ENCODE measurements at places on chromosomes 2 and 18.

- DNase-seq: no peak
These were observed 503.4 kb upstream of the VRK2 start for GRCh38 chr2:57543211-57543610.

- DNase-seq: peak; percentile 9
These were observed 237.0 kb upstream of the FOSL2 start for GRCh38 chr2:28155627-28156026.

DNA sequence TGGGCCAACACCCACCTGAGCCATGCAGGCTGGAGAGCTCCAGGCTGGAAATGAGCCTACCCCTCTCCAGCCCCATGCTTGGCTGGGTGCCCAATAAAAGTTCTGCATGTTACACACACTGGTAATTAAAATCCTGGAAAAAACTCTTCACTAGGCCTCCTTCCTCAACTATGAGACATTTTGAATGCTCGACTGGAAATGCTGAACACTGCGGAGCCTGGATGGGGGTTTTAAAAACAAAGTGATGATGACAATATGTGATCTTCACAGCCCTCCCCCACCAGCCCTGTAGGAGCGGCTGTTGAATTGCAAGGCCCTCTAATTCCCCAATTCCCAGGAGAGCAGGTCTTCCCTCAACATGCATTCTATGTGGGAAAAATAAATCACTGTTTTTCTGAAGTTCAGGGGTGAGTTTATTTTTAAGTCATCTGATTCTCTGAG is 179.2 kb downstream of the TTC32 start:
- DNase-seq: no peak

GRCh38 chr2:160246356-160246755 is 46.3 kb upstream of the ITGB6 start:
- DNase-seq: no peak

DNA sequence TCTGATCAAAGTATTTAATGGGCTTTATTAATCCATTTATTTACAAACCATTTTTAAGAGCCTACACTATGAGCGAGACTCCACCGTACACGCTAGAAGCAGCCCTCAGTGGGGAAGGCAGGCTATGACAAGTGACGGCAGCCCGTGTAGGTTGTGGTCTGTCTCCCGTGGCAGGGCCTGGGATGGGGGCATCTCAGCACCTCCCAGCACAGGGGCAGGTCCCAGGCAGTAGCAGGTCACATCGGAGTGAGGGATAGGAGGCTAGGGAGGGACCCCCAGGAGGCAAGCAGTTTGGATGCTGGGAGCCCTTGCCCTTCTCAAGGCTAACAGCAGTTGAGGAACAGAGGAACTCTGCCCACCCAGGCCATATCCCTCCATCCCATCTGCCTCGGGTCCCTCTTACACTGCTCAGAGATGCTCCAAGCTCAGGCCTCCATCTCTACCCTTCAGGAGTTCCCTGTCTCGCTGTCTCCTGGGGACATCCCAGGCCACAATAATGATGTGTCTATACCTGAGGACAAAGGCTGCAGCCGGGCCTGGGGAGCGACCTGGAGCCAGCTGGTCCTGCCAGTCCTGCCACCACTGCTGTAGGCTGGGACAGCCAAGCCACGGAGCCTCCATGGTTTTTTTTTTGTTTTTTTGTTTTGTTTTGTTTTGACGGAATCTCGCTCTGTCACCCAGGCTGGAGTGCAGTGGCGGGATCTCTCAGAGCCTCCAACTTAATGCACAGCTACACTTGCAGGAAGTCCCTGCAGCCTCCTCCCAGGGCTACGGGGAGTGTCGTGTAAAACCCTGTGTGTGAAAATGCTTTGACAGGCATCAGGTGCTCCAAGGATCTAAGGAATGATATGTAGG is 92.0 kb downstream of the NDUFA10 start:
- DNase-seq: no peak

DNA sequence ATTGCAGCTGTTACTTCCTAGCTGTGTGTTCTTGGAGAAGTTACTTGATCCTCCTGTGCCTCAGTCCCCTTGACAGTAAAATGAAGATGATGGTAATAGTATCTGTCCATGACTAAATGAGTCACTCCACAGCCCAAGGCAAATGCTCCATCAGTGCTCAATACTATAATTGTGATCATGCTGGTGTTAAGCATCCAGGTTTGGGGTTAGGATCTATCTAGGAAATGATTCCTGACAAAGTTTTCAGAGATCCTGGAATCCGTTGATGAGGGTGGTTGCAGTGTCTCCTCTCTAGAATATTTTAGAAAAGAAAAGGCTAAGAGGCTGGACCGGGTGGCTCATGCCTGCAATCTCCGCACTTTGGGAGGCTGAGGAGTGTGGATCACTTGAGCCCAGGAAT is 2.7 kb upstream of the PRELID3A start:
- no peak for DNase-seq

GRCh38 chr2:72034353-72035095 is 113.1 kb downstream of the CYP26B1 start:
- no peak for DNase-seq

DNA sequence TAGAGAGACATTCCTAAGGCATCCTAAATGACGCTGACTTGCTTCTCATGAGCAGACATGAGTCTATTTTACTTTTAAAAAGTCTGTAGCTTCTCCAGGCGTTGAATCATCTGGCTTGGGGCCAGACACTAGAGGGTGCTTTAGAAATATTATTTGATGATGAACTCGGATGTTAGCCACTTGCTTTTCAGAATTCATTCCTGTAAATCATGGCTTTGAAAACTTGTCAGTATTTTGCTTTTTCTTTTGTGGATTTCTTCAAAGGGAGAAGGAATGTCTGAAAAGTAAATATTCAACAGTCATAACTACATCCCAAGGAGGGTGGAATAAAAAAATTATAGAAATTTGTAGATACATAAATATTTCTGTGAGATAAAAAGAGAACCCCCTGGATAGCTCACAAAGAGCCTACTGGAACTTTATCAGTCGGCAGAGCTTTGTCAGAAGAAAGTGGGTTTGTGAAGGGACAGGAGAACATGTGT is 370.8 kb downstream of the OSR1 start:
- DNase-seq: no peak

DNA sequence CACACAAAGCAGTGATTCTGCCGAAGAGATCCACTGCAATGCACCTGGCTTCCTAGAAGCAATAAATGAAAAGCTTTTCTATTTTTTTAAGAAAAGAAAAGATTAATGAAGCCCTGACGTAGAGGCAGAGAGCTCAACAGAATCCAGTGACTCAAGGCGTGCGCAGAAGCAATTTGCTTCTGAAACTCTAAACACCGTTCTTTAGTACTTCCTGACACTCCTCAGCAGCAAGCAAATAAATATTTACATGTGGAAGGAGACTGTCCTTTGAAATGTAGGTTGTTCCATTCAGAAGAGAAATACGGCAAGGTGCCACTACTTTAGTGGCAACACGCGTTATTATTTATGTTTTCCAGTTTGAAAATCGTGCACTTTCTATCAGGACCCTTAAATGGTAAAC is 126.2 kb upstream of the ZNF516 start:
- DNase-seq: no peak

DNA sequence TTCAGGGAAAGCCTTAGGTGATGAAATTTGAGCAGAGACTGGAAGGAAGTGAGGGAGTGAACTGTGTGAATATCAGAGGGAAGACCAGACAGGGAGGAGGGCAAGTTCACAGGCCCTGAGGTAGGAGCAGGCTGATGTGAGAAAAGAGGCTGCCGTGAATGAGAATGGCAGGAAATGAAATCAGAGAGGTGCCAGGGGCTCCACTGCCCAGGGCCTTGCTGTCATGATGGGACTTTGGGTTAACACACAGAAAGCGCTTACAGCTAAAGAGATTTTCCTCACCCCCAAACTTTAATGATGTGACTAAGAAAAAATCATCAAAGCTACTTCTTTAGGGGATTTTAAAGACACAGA is 53.8 kb downstream of the MARCHF4 start:
- DNase-seq: no peak

DNA sequence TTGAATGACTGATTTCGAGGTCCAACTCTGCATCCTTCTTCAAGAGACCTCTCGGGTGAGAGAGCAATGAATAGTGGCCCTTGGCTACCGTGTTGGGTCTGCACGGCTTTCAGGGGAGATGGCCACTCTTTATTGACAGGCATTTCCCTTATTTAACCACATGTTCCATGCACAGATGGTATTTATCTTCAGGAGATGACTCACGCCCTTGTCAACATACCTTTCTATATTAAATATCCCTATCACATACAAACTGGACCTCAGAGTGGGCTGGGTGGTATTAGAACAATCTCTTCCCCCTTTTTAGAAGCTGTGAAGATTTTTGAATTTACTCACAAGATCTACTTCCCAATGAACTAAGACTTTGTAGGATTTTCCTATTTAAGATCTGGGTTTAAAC is 109.6 kb upstream of the CDC42EP3 start:
- DNase-seq: no peak

GRCh38 chr2:212136216-212136795 is 402.3 kb downstream of the ERBB4 start:
- no peak for DNase-seq

GRCh38 chr2:195410074-195410671 is 246.9 kb upstream of the SLC39A10 start:
- DNase-seq: no peak

GRCh38 chr2:220046507-220046906 is 419.1 kb downstream of the SLC4A3 start:
- no peak for DNase-seq

GRCh38 chr2:70069049-70069448 is 18.2 kb upstream of the PCBP1 start:
- DNase-seq: no peak

- DNase-seq: no peak
These were observed 54.8 kb upstream of the REV1 start for GRCh38 chr2:99544608-99545007.

DNA sequence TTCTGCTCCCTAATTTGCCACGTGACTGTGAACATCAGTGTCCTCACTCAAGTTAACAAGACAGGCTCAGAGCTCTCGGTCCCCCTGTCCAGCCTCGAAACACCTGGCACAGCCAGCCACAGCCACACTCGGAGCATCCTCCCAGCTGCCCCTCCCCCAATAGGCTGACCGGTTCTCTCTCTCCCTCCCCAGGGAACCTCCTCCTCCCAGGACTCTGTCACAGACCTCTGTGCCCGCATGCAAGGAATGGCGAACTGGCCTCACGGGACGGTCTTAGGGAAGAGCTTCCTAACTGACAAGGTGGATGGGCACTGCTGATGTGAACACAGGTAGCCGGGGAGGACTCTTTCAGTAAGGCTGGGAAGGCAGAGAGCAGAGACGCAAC is 18.8 kb downstream of the CYP26B1 start:
- no peak for DNase-seq

DNA sequence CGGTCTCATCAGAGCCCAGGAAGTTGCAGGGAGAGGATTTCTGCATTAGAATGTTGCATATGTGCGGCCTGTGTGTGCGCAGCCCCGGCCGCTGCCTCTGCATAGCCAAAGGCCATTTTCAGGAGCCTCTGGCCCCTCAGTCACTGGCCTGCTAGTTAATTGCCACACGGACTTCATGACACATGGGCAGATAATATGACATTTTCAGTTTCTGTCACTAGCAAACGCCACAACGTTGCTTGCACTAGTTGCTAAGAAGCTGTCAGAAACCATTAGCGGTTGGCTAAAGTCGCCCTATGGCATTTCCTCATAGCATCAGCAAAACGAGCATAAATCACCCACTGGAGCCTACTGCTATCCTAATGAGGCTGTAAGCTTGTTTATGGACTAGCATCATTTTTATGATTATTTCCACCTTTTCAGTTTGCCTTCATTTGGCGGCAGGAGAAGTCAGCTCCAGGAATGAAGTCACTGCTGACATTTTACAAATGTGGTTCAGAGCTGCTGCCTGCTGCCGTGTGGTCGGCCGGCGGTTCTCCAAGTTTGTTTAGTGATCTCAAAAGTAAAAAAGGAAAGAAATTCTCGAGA is 73.7 kb downstream of the MEIS1 start:
- no peak for DNase-seq

DNA sequence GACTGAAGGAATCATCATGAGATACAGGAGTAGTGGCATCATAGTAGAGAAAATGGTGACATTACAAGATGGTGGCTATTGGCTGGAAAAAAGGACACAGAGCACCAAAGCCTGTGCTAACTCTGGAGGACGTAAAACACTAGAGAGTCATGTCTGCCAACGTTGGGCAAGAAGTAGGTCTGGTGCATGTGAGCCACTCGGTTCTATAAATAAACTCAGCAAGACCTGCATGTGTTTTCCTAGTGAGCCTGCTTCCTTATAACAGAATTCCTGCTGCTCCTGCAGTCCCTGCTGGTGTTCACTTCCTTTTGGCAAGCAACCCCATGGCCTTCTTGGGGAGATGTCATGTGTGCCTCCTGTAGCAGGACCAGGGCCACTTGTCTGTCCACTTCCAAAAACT is 325.2 kb downstream of the OSR1 start:
- no peak for DNase-seq

- DNase-seq: no peak
These were observed 119.3 kb downstream of the SPTBN1 start for GRCh38 chr2:54575379-54575888.

- DNase-seq: no peak
These were observed 61.0 kb downstream of the RPL37A start for GRCh38 chr2:216559625-216560156.
